Heart left ventricle (tissue), 16 donors: ENCODE measurements at places on chromosomes 3 and 15.

DNA sequence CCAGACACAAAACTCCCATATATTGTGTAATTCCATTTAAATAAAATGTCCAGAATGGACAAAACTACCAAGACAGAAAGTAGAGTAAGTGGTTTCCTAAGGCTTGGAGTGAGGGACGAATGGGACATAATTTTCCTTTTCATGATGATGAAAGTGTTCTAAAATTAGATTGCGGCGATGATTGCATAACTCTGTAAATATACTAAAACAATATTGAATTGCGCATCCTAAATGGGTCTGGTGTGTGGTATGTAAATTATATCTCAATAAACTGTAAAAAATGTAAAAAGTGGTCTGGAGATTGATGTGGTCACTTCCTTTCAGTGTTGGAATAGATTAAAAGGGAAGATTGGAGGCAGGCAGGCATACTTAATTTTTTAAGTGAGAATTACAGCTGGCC, 105.9 kb upstream of the KCNAB1 start:
- no peak for DNase-seq

- no peak for DNase-seq
Observed at GRCh38 chr15:84924077-84924731, 39.7 kb downstream of the SLC28A1 start.

DNA sequence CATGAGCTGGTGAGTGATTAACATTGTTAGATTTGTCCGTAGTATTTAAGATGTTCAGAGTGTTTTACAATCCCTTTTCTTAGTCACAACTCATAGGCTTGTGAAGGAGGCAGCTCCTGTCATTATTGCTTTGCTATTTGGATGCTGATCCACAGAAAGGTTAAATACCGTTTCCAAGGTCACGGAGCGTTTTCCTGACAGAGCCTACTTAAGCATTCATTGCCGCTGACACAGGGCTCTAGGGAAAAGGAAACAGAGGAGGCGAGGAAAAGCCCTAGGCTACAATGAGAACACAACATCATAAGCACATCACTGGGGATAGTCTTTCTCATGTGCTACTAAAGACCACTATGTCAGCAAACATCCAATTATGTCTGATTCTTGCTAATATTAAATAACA, 38.5 kb upstream of the CPB1 start:
- DNase-seq: no peak

DNA sequence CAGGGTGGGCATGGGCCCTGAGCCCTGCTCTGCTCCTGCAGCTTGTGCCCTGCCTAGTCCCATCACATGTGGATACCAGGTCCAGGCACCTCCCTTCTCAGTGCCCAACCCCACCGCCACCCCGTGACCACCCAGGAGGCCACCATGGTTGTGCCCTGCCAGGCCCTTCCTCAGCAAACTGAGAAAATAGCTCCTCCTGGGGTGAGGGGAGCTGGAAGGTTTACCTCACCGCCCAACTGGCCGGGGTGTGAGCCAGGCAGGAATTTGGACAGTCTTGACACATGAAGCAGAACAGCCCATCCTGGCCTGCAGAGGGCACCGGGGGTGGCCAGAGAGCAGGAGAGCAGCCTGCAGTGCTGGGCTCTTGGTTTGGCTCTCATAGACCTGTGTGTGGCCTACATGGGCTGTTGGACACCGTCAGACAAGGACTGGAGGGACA, 11.4 kb upstream of the C3orf22 start:
- no peak for DNase-seq

GRCh38 chr3:115245899-115246298, 98.8 kb upstream of the ZBTB20 start:
- DNase-seq: no peak
